ENCODE measurements at places on chromosomes 11 and 22. TPM values are rescaled to one million over a fixed set of nuclear protein-coding genes. Genes with fewer than 3 reads are reported as not detected.

DNA sequence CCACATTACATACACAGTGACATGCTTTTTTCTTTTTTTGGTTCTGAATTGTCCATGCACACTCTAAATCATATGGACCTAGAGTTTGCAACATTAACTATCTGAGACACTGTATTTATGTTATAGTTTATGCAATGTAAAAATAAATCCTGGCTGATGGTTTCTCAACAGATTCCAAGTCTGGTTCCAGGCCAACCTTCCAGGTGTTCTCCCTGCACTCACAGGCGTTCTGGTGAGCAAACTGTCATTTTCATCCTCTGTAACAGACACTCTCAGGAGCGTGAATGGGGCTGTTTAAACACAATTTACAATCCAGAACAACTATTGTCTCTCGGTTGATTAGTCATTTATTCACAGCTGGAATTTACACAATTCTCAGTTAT lies 36.5 kb upstream of the ANKK1 start:
- no peak for ATAC-seq

- no peak for ATAC-seq
These were observed 130.4 kb downstream of the UVRAG start for GRCh38 chr11:75945446-75945845.

DNA sequence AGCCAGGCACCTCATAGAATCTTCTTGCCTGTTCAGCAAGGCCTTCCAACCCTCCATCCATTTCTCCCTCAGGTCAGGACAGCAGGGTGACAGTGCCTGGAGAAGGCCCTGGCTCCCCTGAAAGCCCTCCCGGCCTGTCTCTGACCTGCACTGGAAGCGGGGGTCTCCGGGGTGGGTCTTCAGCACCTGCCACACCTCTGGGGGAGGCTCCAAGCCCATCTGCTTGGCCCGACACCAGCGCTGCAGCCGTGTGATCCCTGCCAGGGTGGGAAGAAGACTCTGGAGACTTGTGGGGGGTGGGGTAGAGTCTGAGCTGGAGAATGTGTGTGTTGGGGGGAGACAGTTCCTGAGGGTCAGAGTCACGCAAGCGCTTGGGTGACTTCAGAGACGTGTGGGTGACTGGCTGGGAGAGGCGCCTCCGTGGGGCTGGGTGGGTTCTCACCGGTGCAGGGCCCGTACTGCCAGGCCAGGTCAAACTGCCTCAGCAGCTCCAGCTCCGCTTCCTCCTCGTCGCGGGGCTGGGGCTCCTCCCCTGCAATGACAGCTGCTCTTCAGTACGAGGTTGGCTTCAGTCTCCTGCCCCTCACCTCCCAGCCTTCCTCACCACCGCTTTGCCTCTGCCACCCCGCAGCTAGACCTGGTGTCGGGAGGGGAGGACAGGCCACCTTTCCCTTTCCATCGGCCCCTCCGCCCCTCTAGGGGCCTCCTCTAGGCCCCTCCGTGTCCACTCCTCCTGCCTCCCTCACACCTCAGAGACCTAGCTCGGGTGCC lies 615 bp downstream of the POLD4 start:
- ATAC-seq, result peak; percentile 16

DNA sequence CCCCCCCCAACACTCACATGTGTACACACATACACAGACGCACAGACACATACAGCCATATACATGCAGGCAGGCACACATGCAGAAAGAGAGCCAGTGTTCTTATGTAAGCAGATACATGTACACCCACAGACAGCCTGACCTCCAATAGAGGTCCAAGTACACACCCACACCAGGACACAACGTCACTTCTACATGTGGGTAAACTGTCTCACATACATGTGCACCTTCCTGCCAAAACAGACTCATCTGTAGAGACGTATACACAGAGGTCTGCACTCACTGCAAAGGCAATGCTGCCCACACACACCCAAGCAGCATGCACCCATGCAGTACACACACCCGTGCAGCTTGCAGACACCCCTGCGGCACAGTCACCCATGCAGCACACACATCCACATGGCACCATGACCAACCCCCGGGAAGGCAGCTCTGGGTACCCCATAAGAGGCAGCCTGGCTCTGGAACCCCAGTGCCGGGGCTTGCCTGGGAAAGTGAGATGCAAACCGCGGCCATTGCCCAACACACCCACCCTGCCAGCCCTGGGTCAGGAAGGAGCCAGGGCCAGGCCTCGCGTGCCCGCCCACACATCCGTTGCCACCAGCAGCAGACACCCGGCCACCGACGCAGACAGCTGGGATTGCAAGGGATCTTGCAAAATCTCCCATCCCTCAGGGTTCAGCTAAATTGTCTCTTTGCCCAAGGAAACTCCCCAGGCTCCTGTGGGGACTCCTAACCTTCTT lies 10.1 kb downstream of the CASTOR1 start:
- ATAC-seq, result no peak

- peak; percentile 32 for ATAC-seq
These were observed 30.4 kb downstream of the NEAT1 start for GRCh38 chr11:65452806-65453490.

DNA sequence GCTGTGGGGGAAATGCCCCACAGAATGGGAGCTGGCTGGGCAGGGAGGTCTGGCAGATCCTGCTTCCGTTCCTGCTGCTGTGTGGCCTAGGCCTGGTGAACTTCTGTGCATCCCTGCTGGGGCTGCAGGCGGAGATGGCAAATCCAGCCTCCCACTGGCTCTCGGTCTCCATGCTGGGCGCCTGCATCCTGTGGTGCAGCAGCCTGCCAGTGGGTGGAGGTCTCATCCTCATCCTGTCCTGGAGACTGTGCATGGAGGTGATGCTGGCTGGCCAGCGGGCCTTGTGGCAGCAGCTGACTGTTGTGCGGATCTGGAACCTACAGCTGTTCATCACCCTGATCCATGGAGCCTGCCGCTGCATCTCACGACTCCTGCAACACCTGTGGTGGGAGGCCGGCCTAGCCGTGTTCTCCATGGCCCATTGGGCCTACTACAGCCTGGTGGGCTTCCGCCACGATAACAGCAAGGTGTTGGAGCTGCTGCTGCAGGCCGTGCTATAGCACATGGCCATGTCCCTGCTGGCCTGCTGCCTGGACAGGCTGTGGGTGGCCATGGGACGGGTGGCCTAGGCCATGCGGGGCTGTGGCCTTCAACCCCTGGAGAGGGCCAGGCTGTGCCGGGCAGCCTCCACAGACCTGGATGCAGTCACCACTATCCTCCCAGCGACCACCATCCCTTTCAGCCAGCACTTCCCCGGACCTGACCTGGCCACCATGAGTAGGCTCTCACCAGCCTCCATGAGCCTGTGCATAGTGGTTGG lies 8.8 kb upstream of the RPL3 start:
- peak; percentile 35 for ATAC-seq

GRCh38 chr11:61862714-61863547 lies 28.4 kb downstream of the FADS3 start:
- ATAC-seq, result no peak

GRCh38 chr11:99066618-99067317 lies 46.0 kb downstream of the CNTN5 start:
- ATAC-seq, result peak; percentile 60

DNA sequence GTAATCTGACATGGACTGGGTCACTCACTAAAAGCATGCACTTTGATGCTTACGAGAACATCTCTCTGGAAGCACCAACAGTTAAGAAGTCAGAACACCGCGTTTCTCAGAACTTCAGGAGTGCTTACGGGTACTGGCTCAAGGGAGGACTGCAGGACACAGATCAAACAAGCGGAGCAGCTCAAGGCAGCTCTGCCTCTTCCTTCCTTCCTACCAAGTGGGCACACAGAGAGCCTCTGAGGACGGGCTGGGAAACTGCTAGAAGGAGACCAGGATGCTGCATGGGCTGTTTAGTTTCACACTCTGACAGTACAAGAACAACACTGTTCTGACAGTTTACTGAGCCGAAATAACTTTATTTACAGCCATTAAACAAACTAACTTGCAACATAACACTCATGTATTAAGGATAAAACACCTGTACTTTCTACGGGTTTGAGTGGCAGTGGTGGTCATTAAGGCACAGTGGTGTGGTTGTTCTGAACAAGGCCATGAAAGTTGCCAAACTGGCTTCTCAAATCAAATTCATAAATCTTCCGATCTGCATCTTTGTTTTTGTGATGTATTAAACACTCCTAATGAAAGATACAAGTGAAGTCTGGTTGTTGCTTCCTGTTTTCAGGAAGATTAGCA lies 37.5 kb downstream of the ARFGAP3 start:
- ATAC-seq, result no peak

DNA sequence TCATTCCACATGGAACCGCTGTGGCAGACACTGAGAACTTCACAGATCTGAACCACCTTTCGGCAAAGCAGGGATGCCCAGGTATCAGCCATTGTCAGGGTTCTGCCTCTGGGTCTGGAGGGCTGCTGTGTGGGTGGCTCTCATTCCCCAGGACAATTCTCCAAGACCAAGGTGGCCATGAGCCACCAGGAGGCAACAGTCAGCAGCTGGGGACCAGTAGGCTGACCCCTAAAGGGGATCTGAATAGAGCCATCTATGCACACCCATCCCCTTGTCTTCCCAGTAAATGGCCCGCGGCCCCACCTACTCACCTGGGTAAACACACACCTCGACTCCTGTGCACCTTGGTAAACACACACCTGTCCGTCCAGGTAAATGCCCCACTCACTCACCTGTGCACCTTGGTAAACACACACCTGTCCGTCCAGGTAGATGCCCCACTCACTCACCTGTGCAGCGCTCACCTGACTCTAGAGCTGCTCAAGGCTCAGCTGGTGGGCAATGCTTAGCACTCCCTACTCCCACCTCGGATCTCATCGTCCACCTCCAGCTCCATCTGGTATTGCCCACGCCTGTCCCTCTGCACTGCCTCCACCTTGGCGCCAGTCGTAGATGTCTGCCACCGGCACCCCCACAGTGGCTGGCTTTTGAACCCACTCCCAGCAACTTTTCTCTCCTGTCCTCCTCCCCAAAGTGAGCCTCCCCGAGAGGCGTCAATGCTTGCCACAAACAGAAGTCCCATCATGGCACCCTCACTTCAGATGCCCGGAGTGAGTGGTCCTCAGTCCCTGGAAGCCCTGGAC lies 10.2 kb downstream of the SLC25A1 start:
- no peak for ATAC-seq

DNA sequence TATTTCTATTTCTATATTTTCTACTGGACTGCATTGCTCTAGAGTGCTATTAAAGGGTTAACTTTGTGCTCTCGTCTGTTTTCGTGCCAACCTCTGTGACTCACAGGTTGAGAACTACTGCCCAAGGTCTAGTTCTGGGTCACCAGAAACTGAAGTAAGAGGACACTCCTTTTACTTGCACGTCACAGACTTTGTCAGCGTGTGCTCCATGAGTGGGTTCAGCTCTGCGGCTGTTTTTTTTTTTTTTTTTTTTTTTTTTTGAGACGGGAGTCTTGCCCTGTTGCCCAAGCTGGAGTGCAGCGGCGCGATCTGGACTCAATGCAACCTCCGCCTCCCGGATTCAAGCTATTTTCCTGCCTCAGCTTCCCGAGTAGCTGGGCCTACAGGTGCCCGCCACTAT lies 49.8 kb downstream of the CLMP start:
- no peak for ATAC-seq

- no peak for ATAC-seq
These were observed 55.9 kb downstream of the RTN4R start for GRCh38 chr22:20211997-20212753.

- ATAC-seq, result no peak
These were observed 451.2 kb downstream of the MIAT start for GRCh38 chr22:27108425-27109114.

DNA sequence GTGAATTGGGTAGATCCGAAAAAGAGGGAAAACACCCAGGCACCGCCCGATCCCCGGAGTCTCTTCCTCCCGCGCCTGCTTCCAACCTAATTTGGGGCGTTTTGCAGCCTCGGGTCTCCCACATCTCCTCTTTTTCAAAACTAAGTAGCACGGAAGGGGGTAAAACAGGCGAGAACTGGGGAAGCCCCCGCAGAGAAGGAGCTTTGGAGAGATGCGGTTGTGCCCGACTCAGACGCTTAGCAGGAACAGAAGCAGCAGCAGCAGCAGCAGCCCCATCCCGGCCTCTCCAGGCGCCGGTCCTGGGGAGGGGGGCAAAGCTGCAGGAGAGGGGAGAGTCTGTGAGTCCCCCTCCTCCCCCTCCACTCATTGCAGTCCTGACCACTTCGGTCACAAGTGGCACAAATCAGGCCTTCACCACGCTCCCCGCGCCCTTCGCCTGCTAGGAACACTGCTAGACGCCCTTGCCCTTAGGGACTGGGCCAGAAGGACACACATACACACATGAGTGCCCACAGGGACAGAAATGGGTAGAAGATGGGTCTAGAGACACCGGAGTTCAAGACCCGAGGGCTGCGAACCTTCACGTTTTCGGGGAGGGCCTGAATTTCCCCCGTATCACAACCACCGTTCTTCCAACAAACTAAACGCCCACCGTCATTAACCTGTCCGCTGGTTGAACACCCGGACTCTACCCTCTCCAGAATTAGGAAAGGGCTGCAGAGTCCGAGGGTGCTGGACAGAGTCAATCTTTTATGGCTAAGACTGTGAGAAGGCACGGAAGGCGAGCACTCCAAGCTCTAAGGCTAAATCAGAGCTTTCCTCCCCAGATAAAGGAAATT lies 98.3 kb upstream of the HSD17B12 start:
- no peak for ATAC-seq

- no peak for ATAC-seq
These were observed 1.2 kb downstream of the DDX6 start for GRCh38 chr11:118789501-118790356.

DNA sequence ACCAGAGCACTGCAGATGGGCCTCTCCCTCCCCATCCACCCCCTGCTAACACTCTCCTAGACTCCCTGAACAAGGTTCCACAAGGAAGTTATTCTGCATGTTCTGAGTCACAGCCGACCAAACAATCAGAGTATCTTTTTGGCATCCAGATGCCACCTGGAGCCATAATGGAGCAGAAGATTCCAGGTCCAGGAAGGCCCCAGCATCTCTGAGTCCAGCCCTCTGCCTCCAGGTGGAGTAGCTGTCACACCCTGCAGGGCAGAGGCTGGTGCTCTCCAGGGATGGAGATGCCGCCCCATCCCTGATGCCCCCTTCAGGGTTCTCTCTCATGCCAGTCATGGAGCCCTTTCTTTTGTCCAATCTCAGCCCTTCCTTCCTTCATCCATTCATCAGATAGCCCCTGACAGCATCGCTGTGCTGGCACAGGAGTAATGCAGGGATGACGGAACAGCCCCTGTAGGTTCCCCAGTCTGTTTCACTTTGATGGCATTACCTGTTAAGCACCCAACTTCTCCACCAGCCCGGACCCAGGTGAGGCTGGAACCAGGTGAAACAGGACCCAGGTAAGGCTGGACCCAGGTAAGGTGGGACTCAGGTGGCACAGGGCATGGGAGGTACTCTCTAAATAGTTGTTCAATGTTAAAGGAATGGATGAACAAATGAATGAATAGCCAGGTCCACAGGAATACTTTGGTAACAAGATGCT lies 20.1 kb upstream of the TSKU start:
- peak; percentile 5 for ATAC-seq

- no peak for ATAC-seq
These were observed 32.8 kb upstream of the YPEL1 start for GRCh38 chr22:21768435-21768834.

GRCh38 chr22:32887324-32887980 lies 85.9 kb downstream of the TIMP3 start:
- no peak for ATAC-seq

OR6A2 gene
- 0.28 TPM for total RNA-seq

KCNQ1 gene
- 0.68 TPM for total RNA-seq

LYVE1 gene
- total RNA-seq, result not detected

OOSP4B gene
- total RNA-seq, result not detected
